ENCODE measurements at places on chromosomes 2 and 18.

DNA sequence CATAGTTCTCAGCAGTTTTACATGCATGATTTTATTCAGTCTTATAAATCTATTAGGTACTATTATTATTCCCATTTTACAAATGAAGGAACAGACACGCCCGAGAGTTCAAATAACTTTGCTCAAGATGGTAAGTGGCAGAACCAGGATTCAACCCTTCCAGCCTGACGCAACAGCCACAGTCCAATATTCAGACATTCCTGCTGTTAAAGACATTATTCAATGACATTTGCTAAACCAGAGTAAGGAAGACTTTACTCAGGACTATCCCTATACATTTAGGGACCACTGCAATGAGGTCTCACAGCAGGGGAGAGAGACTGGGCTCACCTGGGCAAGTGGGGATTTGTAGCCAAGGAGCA is 29.4 kb upstream of the IGFBP2 start:
- no peak for DNase-seq

DNA sequence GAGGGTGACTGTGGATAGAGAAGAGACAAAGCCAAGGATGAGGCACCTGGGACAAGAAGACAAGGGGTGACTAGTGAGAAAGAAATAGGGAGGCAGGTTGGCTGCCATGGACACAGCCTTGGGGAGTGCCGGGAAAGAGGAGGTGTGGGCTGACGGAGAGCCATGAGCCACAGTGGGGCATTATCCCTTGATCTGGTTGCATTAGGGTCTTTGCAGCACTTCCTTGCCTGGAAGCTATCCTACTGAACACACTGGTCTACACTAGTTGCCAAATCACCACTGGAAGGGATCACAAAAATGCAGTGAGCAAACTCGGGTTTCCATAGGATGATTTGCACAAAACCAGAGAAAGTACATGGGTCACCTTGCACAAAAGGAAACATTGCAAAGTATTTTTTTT is 27.7 kb upstream of the ASB18 start:
- DNase-seq = no peak

- DNase-seq = no peak
Observed at GRCh38 chr2:72649810-72650209, 176.0 kb downstream of the EXOC6B start.

GRCh38 chr2:176687944-176688343 is 418.7 kb downstream of the MTX2 start:
- no peak for DNase-seq

DNA sequence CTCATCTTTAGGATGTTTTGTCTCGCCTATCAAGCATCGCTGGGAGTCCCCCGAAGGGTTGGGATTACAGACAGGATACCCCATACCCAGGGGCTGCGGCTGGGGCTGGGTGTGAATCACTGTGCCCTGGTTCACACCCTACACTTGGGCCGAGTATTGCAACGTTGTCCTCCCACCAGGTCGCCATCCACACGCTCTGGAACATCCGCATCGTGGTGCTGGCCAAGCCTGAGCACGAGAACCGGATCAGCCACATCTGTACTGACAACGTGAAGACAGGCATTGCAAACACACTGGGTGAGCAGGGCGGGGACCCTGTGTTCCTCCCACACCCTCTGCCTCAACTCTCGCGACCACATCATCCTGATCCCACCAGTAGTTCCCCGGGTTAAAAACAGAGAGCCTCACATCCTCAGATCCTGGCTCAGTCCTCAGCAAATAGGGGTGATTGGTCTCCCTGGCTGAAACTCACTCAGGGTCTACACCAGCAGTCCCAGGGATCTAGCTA is 87.3 kb upstream of the ATG16L1 start:
- DNase-seq = no peak

DNA sequence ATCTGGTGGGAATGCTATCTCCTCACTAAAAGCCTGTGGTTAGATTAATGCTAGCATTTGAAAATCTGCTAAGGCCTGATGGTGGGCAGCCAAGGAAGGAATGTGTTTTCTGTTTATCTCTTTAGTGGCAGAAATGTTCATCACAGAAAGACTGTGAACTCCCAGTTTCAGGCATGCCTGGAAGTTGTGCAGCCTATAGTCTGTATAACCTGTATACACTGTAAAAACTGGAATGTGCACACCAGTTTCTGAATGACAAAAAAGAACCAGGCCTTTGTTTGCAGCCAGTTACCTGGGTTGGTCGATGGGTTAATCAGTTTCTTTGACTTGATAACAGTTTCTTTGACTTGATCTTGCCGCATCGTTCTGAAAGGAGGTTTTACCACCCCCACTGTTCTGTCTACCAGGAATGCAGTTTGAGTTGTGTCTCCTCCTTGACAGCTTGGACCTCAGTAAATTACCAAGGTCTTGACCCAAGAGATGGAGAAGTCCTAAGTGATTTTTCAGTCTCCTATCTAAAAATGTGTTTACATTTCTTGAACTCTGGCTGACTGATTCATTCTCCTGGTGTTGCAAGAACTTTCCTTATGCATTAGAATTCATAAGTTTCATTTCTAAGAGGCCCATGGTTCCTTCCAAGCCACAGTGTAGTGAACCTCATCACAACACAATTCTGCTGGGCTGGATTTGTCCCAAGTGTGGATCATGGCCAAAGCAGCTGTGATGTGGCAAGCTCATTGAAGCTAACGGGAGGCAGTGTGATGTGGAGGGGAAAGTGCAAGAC is 62.2 kb downstream of the KIAA2012 start:
- DNase-seq = no peak

GRCh38 chr18:68548904-68549870 is 165.7 kb downstream of the TMX3 start:
- no peak for DNase-seq
